HTR-8/SVneo (cell line): ENCODE measurements at places on chromosomes 4 and X.

GRCh38 chr4:154781983-154782293, 866 bp downstream of the RBM46 start:
- no peak for DNase-seq

GRCh38 chrX:23953908-23954269, 46.1 kb downstream of the CXorf58 start:
- no peak for DNase-seq

GRCh38 chr4:9926586-9926985, 94.7 kb downstream of the SLC2A9 start:
- DNase-seq = no peak

DNA sequence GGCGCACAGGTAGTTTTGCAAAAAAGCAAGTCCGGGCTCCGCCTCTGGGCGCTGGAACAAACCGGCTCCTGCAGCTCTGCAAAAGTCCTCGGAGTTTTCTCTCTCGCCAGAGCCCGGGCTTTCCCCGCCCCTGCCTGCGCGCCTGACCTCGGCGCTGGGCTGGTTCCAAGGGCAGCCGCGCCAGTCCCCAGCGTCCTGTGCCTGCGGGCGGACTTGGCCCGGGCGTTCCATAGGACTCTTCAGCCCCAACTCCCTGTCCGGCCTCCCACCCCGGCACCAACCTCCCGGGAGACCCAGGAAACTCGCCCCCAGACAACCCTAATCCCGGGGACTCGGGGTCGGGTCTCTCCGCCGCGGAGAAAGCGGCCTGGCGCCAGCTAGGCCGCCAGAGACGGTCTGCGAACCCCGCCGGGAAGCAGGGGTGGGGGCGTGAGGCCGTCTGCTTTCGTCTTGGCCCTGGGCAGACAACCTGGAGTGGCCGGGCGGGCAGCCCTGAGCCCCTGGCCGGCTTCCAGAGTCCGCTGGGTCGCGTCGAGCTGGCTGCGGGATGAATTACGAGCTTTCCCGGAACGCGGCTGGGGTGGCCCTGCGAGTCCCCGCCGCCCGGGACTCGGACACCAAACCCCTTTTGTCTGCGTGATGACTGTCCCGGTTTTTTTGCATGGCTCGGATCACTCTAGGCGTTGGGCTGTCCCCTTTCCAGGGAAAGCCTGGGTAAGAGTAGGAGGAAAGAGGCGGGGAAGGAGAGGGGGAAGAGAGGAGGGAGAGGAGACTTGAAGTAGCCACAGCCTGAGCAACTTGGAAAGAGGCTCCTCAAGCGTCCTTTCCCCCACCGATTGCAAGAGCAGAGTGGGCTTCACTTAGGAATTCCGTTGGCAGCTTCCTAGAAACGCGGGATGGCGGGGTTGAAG, 916 bp downstream of the MXRA5 start:
- peak; percentile 9 for DNase-seq

DNA sequence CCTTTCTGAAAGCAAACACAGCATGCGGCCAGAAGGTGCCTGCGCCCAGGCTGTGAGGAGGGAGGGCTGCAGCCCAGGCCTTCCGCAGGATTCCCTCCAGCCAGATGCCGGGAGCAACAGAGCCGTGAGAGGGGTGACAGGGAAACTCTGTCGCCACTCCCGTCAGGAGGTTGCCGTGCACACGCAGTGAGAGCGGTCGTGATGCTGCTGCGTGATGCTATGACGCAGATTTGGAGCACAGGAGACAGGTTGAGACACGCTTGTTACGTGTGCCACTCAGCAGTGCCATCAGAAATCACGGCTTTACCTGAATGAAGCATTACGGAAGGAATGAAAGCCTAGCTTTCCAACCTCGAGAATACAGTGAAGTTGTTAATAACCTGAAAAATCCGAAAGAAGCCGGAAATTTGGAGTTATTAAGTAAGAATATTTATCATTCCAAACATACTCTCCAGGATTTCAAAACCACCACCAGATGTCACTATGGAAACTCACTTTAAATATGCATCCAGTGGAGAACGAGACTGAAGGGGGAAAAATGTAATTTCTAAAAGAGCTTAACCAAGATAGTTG, 54.4 kb downstream of the FAT1 start:
- DNase-seq = peak; percentile 34

- DNase-seq = peak; percentile 36
Measured at GRCh38 chr4:87150498-87151261, 69.7 kb downstream of the KLHL8 start.

- DNase-seq = no peak
Measured at GRCh38 chr4:172857026-172857425, 311.6 kb upstream of the GALNT7 start.

- peak; percentile 15 for DNase-seq
Measured at GRCh38 chr4:142846729-142847596, 862 bp upstream of the INPP4B start.

DNA sequence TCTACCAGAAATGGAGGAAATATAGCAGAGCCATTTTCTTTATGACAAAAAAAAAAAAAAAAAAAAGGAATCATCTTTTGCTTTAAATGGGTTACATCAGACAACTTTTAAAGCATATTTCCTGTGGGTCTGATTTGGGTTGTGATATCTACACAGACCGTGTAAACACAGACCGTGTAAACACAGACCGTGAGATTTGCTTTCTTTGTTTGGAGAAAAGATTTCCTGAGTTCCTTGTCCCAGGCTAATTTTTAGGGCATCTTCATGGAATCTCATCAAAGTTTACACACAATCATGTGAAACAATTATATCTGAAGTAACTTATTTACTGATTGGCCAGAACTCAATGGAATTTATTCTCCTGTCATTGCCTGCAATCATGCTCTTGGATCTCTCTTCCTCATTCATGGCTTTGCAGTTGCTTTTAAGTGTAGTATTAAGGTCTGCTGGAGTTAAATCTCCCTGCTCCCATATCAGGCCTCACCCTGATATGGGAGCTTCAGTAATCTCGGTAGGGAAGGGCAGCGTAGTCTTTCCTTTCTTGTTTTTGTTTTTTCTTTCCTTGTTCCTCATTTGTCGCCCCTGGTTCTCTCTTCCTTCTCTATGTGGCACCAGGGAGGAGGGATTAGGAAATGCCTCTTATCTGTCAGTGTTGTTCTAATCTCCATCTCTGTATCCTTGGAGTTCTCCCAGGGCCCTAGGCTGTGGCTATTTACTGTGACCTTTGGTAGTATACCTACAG, 248.6 kb upstream of the JADE1 start:
- DNase-seq = no peak

- DNase-seq = no peak
Measured at GRCh38 chr4:77360451-77360850, 203.4 kb downstream of the CCNG2 start.

DNA sequence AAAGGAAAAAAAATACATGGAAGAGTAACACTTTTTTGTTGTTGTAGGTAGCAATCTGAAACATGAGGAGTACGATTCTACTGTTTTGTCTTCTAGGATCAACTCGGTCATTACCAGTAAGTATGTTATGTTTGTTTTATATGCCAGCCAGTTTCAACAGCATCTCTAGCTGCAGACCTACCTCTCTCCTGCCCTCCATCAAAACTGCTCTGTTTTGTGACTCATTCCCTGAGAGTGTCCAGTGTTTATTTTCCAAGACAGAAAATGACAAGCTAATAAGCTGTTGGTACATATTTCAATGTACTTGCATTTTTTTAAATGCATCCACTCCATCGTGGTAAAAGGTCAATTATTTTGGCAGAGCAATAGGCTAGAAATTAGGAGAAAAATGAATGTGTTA, 347 bp downstream of the AMTN start:
- DNase-seq = peak; percentile 11
